HuH-7 (cell line): ENCODE measurements at places on chromosomes 5 and 9.

DNA sequence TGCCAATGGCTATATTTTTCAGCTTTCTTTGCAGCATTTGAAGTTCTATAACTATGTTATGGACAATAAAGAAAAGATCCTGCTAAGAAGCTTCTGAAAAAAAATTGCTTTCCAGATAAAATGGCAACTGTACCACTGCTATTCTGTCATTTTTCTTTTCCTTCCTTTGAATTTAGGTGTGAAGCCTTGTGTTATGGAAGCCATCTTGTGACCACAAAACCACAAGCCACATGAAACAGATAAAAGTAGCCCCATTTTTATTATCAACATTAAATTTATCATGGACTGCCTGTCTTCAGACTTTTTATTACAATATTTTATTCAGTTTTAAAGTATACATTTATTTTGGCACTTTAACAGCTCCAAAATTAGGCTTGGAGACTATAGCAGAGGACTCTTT, 289.9 kb upstream of the ACTBL2 start:
- no peak for DNase-seq

DNA sequence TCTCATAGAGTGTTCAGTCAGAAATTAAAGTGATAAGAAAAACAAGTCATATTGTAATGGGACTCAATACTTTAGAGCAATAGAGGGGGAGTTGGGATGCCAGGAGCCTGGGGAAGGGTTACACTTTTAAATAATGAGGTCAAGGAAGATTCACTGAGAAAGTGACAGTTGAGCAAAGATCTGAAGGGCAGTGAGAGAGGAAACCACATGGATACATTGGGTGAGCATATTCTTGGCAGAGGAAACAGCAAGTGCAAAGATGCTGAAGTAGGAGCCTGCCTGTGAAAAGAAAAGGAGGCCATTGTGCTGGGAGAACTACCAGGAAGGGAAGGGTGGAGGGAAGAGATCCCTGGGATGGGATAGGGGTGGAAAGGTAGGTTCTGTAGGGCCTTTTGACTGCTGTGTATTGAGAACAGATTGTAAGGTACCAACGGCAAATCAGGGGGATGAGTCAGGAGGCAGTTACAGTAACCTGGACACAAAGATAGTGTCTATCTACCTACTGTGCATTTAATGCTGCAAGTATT, 79.4 kb downstream of the PAM start:
- DNase-seq, result no peak

GRCh38 chr9:114047717-114048116, 30.4 kb downstream of the AMBP start:
- DNase-seq, result peak; percentile 86

- DNase-seq, result no peak
These were observed 127.1 kb downstream of the TAF11L14 start for GRCh38 chr5:17761326-17761725.

GRCh38 chr5:113520429-113520828, 6.9 kb downstream of the YTHDC2 start:
- no peak for DNase-seq

- no peak for DNase-seq
These were observed 682.3 kb downstream of the BRINP1 start for GRCh38 chr9:118686959-118687358.

GRCh38 chr5:60611099-60611740, 88.7 kb downstream of the DEPDC1B start:
- no peak for DNase-seq

- no peak for DNase-seq
These were observed 111.9 kb upstream of the TNFAIP8 start for GRCh38 chr5:119243888-119244287.

DNA sequence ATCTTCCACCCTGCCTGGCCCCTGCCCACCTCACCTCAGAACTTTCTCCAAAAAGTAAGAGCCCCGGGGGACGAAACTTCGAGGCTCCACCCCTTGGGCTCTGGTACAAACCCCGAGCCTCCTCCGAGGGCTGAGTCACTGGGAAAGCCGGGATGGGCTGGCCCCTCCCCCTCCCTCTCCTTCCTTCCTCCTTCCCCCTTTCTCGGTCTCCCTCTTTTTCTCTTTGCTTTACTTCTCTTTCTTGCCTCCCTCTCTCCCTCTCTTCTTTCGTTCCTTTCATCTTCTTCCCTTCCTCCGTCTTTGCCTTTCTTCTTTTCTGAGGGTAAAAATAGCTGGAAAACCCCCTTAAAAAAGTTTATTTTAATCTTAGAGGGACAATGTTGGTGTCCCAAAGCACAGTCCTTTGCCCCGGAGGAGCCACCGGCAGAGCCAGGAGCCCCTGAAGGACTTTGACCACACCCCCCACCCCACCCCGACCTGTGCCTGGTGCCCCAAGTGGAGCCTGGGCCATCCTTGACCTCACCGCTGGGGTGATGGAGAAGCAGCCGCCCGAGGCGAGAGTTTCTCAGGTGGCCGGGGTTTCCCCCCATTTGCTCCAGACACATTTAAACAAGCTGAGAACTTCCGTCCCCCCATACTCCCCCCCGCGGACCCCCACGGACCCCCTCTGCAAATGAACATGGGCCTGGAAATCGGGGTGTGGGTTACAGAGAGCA, 5.7 kb upstream of the NOTCH1 start:
- no peak for DNase-seq

- no peak for DNase-seq
These were observed 147.5 kb downstream of the DAB2IP start for GRCh38 chr9:121798941-121799340.

GRCh38 chr9:12853051-12853450, 78.2 kb downstream of the LURAP1L start:
- DNase-seq, result no peak

DNA sequence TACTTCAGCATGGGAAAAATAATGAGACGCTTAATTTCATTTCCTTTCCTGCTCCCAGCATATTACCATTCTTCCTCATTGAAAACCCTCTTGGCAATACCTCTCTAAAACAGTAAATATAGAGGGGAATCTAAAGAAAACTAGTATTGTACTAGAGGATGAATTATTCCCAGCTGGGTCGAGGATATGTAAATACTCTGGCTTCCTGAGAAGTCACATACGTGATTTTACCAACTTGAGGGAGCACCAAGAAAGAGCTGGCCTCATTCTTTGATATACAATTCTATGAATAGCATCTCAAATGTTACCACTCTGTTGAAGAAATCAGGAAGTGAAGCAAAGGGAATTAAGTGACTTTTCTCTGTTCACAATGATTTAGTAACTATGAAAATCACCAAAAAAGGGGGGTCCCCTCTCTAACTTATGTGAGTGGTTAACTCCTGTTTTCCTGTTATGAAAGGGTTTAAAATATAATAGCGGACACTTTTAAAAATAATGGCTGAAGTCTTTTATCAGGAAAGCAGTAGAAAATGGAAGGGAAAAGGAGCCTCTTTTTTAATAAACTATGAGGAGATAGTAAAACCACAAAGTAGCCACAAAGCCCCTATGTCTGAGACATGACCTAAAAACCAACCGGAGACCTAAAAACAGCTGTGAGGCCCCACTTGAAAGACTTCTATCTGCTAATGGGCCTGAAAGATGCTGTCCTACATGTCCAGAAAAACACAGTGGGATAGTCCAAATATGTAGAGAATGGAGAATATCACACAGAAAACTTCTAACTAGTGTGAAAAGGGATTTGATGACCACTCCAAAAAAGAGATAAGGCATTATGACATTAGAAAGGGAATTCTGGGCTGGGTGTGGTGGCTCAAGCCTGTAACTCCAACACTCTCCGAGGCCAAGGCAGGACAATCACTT, 42.6 kb downstream of the LPAR1 start:
- DNase-seq, result no peak

- no peak for DNase-seq
These were observed 222.6 kb downstream of the MEF2C start for GRCh38 chr5:88660264-88660946.

DNA sequence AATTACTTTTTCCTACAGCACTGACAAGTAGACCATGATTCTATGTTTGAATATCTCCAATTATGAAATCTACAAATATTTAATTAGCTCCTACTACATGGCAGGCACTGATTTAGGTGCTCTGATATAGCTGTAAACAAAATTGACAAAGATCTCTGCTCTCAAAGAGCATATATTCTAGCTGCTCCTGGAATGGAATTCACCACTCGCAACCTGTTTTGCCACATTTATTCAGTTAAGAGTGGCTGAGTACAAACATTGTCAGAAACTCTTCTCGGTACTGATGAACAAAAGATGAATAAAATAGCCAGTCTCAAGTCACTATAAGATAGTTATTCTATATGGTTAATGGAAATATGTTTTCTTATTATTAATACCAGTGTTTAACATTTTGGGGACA, 114.2 kb upstream of the PDE4D start:
- DNase-seq, result no peak
